ENCODE measurements at places on chromosomes 5 and 9. TPM values are rescaled to one million over a fixed set of nuclear protein-coding genes. Genes with fewer than 3 reads are reported as not detected.

The SPINK6 gene
- total RNA-seq: not detected

The ADAMTSL1 gene
- 63.0 TPM for total RNA-seq

The CAMK2A gene
- 34.6 TPM for total RNA-seq

GRCh38 chr5:94888674-94889073 is 270.2 kb downstream of the SLF1 start:
- no peaks in the 10 kb centered on the region for H3K36me3 ChIP-seq
- H3K27me3 ChIP-seq: no peaks in the 10 kb centered on the region

GRCh38 chr5:14107536-14107935 is 35.6 kb upstream of the TRIO start:
- no peak overlapping the region for H3K4me3 ChIP-seq
- DNase-seq: no peak
- H3K4me1 ChIP-seq: no peaks in the 10 kb centered on the region
- no peak overlapping the region for H3K27ac ChIP-seq

GRCh38 chr5:137611794-137612435 is 112.8 kb upstream of the SPOCK1 start:
- no peaks in the 10 kb centered on the region for H3K4me1 ChIP-seq
- H3K4me3 ChIP-seq: no peak overlapping the region
- H3K27me3 ChIP-seq: peaks cover 11% of the 10 kb centered on the region
- H3K36me3 ChIP-seq: no peaks in the 10 kb centered on the region
- no peak overlapping the region for H3K27ac ChIP-seq

The PALM2AKAP2 gene
- total RNA-seq: 94.7 TPM

- peak overlapping the region; percentile 72 for H3K27ac ChIP-seq
- no peaks in the 10 kb centered on the region for H3K27me3 ChIP-seq
- no peaks in the 10 kb centered on the region for H3K36me3 ChIP-seq
- H3K4me1 ChIP-seq: peaks cover 10% of the 10 kb centered on the region
These were observed 307.9 kb downstream of the FBXL7 start for GRCh38 chr5:15807871-15808270.

GRCh38 chr9:2740616-2741015 is 23.3 kb downstream of the KCNV2 start:
- no peak for DNase-seq
- H3K36me3 ChIP-seq: no peaks in the 10 kb centered on the region
- H3K27ac ChIP-seq: no peak overlapping the region

DNA sequence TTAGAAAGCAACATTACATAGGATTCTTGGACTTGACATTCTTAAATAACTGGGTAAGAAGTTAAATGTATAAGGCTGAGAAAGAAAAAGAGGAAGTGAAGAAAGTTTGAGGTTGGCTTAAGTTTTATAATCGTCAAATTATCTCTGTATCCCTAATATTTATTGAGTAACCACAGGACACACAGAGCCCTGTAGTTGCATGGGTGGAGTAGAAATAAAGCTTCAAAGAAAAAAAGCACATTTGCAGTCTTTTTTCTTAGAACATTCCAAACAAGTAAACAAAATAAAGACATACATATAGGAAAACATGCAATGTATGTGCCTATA is 137.0 kb downstream of the CCDC192 start:
- H3K4me3 ChIP-seq: no peak overlapping the region
- no peaks in the 10 kb centered on the region for H3K27me3 ChIP-seq
- no peaks in the 10 kb centered on the region for H3K36me3 ChIP-seq
- DNase-seq: no peak
- H3K27ac ChIP-seq: no peak overlapping the region

- H3K4me1 ChIP-seq: peaks cover 18% of the 10 kb centered on the region
- H3K27ac ChIP-seq: no peak overlapping the region
- no peaks in the 10 kb centered on the region for H3K36me3 ChIP-seq
- H3K27me3 ChIP-seq: no peaks in the 10 kb centered on the region
These were observed 10.4 kb upstream of the FAM120AOS start for GRCh38 chr9:93463638-93464248.

The CCDC192 gene
- total RNA-seq: not detected

The C5orf22 gene
- total RNA-seq: 31.1 TPM

The PAEP gene
- total RNA-seq: not detected

Data from cardiac muscle cell (in vitro differentiated cells and primary cell).